ENCODE measurements at places on chromosomes 4 and X.

DNA sequence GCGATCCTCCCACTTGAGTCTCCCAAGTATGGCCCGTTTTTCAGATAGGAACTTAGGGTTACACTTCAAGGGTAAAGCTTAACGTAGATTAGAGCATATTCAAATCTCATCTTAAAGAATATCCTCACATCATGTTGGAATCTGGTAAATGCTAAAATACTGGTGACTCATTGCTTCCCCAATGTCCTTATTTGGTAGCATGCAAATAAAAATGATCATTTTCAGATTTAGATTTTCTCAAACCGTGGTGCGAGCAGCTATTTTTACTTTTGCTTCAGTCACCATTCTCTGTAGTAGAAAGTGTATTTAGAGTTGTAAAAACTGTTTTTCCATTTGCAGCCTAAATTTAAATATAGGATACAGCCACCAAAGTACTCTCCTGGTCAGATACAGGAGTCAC, 101.5 kb upstream of the MAML3 start:
- no peak for DNase-seq

- DNase-seq = no peak
These were observed 57.0 kb downstream of the LCORL start for GRCh38 chr4:17964576-17964975.

- DNase-seq = no peak
These were observed 850.4 kb downstream of the STIM2 start for GRCh38 chr4:27711041-27711440.

- no peak for DNase-seq
These were observed 17.5 kb upstream of the FAM241A start for GRCh38 chr4:112127803-112128202.

- no peak for DNase-seq
These were observed 66.4 kb upstream of the RLIM start for GRCh38 chrX:74680836-74681235.

GRCh38 chrX:129746557-129747470, 8.0 kb downstream of the XPNPEP2 start:
- DNase-seq = no peak

DNA sequence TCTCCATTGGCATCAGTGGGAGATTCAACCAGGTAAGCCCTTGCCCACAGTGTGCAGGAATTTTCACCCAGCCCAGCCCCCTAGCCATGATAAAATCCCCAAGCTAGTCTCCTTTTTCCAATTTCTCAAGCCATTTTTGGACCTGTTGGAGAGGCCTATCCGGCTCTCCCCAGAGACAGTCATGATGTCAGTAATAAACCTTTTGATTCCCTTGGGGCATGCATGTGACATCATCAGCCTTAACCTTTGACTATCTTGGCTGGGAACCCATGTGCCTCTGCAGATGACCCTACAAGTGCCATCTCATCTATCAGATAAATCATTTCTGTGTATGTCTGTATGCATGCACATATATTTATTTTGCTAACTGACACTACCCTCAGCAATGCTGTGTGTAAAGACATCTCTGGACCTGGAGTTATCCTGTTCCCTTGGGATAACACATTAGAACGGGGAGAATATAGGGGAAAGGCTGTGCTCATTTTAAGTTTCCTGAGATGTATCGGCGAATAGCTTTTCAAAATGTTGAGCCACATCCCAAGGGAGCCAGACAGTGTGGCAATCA, 51.0 kb downstream of the CYTL1 start:
- DNase-seq = no peak

- no peak for DNase-seq
These were observed 35.8 kb upstream of the MAN2B2 start for GRCh38 chr4:6539009-6539764.

DNA sequence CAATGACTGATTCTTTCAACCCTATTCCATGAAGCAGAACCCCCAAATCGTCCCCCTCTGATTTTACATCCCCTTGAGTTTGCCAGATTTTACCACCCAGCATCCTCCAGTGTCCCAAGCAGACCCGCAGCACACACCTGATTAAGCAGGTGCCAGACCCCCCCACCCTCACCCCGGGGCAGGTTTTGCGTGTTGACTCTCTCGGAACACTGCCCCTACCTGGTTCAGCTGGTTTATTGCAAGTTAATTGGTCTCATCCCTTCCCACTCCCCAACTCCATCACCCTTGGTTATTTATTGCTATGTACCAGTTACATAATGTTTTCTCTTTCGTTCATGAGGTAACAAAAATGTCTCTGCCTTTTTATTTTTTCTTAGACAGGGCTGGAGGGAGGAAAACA, 258.4 kb downstream of the BCOR start:
- no peak for DNase-seq

DNA sequence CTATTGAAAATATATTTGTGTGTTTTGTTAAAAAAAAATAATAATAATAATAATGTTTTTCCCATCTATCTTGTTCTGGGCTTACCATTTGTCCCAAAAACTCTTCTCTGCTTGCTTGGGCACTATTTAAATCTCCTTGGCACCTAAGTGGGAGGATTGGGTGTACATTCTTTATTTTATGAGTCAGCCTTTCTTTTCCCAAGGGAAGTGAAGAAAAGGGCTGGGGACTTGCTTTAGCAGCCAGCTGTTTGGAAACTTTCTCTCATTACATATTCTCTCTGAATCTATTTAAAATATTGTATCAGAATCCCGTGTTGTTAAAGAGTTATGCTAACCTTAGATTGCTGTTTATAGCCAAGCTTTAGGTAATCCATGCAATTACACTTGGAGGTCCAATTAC, 2332.4 kb downstream of the ARAP2 start:
- DNase-seq = no peak

GRCh38 chr4:145536044-145536443, 54.4 kb downstream of the SMAD1 start:
- DNase-seq = no peak

DNA sequence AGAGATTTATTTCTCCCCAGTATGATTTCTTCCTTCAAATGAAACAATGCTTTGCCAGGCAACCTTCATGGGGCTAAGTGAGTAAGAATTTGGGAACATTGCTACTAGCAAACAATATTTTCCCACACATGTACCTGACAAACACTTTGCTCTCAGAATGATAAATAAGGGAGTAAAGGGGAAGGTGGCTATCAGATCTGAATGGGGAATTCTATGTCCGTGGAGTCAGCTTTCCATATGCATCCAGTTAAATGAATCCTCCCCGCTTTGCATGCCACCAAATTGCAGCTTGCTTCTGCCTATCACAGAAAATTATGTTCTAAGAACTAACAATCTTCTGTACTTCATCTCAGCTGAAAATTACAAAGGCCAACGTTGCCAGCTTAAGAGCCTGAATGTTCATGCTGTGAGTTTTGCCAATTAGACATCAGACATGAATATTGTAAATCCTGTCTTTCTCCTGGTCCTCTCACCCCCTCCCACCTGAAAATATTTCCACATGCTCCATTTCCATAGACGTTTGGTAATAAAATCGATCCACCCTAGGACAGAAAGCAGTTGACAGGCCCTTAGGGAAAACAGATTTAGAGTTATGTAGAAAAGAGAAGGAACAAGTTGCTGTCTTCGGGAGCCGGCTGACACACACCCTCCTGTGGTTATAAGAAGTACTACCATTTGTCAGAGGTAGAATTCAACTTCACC, 6.3 kb downstream of the MEPE start:
- DNase-seq = no peak

- no peak for DNase-seq
These were observed 1.3 kb upstream of the PCDH7 start for GRCh38 chr4:30718641-30719453.

- no peak for DNase-seq
These were observed 55.9 kb downstream of the NPNT start for GRCh38 chr4:105951198-105951597.

DNA sequence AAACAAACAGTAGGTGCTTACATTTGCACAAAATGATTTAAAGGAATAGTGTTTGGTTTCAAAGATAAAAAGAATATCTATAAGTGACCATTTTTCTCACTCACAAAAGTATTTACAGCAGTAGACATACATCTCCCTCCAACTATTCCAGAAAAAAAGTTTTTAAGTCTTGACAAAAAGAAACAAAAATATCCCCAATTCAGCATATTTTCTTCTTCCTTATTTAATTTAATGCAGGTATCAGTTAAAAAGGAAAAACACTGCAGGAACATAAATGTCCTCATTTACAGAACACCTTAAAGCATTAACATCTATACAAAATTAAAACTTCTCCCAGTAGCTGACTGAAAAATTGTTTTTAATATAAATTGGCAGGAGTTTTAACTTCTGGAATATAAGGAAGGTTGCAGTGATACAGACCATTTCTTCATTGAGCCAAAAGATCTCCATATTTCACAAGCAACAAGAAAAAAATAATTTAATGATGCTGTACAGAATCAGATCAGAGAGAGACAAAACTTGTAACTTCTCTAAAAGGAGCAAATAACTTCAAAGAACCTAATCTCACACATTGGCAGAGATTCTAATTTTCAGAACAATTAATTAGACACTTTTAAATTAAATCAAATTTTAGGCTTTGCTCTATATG, 4.3 kb downstream of the MAB21L2 start:
- no peak for DNase-seq

DNA sequence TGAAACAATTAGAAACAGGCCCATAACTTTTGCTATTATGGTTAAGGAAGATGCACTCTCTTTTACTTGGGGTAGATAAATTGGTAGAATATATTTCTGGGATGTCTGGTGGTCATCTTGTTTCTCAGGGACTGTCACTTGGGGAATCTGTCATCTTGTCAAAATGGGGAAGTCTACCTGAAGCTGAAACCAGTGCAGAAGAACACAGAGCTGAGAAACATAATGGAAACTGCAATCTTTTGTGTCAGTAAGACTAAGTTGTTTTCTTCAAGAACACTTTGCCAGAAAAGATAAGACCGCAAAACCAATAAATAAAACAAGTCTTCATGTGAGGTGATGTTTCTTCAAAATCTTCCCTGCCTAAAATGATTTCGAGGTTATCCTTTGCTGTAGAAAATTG, 92.0 kb downstream of the NAA11 start:
- no peak for DNase-seq

DNA sequence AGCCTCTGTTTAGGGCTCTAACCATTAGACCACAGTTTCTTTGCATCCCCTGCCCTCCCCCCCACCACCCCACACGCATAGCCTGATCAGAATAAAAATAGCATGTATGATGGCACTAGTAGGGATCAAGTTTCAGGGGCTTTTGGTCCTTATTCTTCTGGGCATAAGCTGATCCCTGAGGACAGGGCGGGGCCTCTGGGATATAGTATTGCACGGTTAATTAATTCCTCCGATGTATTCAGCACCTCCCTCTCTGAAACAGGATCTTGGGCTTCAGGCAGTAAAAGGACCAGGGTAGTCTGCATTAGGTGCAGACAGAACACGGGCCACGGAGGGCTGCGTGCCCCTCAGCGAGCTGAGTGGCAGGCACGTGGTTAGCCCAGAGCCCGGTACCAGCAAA, 57.1 kb downstream of the ELF4 start:
- no peak for DNase-seq

DNA sequence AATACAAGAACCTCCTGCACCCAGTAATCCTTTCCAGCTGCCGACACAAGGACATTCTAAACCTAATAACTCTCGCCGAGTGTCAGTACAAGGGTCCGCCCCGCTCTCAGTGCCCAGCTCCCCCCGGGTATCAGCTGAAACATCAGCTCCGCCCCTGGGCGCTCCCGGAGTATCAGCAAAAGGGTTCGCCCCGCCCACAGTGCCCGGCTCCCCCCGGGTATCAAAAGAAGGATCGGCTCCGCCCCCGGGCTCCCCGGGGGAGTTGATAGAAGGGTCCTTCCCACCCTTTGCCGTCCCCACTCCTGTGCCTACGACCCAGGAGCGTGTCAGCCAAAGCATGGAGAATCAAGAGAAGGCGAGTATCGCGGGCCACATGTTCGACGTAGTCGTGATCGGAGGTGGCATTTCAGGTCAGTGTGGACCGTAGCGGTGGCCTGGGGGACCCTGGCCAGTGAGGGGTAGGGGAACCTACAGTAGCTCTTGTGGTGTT, at the start of gene MAOA:
TSS of gene MAOA (plus strand) at position 295 of the 490 bp plus-strand sequence. CDS start at position 338, 43 bp downstream.
- DNase-seq = no peak

GRCh38 chrX:140091125-140091886, 126.0 kb upstream of the CXorf66 start:
- DNase-seq = no peak

DNA sequence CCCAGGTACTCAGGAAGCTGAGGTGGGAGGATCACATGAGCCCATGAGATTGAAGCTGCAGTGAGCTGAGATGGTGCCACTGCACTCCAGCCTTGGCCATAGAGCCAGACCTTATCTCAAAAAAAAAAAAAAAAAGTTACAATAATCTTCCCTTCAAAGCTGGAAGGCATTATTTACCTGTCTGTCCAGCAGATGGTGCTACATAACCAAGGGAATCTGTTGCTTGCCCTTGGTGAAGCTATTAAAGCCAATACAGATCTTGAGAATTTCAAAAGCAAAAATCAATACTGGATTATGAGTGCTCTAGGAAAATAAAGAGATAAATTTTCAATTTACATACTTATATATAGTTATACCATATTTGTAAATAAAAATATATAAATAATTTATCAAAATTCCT, 25.9 kb downstream of the PKD2 start:
- DNase-seq = no peak

GRCh38 chr4:98634061-98634460, 24.4 kb downstream of the TSPAN5 start:
- DNase-seq = no peak

- DNase-seq = no peak
These were observed 234.7 kb downstream of the OR13H1 start for GRCh38 chrX:131778269-131779218.

- no peak for DNase-seq
These were observed 112.0 kb downstream of the SHROOM3 start for GRCh38 chr4:76546759-76547742.

DNA sequence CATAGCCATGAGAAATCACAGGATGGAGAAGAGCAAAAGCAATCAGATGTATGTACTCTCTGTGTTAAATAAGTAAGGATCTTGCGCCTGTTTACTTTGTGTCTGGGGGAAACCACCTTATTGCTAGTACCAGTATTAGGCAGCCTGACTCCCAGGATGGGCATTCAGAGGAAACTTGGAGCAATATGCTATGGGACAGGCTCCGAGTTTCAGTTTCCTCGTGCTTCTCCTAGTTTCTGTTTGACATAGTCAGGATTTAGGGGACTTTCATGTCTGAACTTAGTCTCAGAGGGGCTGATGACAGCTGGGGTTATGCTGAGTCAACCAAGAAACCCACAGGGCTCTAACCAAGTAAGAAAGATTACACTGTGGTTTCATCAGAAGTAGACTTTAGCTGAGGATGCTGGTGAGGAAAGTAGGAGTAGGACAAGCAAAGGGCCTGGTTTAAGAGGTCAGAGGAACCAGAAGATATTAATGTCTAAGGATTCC, 13.5 kb downstream of the NSUN7 start:
- DNase-seq = no peak

GRCh38 chrX:13923845-13924244, 105.8 kb downstream of the GEMIN8 start:
- DNase-seq = no peak

GRCh38 chr4:126328914-126329313, 1014.2 kb downstream of the FAT4 start:
- DNase-seq = no peak

All from stimulated activated CD8-positive, alpha-beta memory T cell treated with anti-CD3 and anti-CD28 coated beads, Interleukin-4, amount 100 ng/mL, for 4 hours (primary cell).